A172 (cell line): ENCODE measurements at places on chromosomes 12 and 14. TPM values are rescaled to one million over a fixed set of nuclear protein-coding genes. Genes with fewer than 3 reads are reported as not detected.

DNA sequence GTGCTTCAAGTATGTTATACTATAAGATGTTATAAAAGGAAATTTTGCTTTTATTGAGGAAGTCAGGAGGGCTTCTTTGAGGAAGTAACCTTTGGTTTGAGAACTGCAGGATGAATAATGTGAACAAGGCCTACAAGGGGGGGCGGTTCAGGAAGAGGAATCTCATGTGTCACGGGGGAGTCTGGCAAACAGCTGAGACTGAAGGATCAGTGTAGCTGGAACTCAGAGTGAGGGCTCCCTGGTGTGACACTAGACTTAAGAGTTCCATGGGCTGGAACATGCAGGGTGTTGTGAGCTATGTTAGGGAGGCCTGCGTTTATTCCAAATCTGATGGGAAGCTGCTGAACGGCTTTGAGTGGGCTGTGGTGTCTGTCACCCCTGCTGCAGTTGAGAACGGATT lies 62.3 kb downstream of the UNC79 start:
- DNase-seq = no peak

DNA sequence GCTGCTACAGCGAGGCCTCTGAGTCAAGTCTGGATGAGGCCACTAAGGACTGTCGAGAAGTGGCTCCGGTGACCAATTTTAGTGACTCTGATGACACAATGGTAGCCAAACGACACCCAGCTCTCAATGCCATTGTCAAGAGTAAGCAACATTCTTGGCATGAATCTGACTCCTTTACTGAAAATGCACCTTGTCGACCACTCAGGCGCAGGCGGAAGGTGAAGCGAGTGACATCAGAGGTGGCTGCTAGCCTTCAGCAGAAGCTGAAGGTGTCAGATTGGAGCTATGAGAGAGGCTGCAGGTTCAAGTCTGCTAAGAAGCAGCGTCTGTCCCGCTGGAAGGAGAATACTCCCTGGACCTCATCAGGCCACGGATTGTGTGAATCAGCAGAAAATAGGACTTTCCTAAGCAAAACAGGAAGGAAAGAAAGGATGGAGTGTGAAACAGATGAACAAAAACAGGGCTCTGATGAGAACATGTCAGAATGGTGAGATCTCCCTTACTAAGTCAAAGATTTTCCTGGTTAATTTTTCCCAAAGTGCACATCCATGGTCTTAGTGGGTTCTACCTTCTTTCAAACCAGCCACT lies 2.9 kb downstream of the GPATCH2L start:
- no peak for DNase-seq

Gene RAP1B
- total RNA-seq = 366 and 414 TPM in 2 replicates

- no peak for DNase-seq
Measured at GRCh38 chr14:71713451-71713850, 218.8 kb upstream of the RGS6 start.

GRCh38 chr14:55850825-55851241 lies 267.4 kb upstream of the PELI2 start:
- DNase-seq = no peak

Gene KSR2
- total RNA-seq = 0.02 and 0.10 TPM in 2 replicates

DNA sequence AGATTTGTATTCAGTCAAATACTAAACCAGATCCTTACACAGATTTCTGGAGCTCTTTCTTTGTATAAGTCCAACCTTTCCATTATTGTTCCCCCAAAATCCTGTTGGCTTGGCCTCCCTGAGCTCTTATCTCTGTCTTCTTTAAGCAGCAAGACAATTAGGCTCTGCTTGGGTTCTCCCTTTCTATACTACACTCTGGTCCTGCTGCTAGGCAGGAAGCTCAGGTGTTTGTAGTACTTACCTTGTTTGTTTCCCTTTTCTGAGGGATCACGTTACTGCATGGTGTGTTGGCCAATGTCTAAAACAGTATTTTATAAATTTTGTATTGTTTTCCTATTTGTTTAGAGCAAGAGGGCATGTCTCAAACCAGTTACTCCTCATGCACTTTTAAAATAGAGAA lies 192.9 kb downstream of the PRKD1 start:
- DNase-seq = no peak

DNA sequence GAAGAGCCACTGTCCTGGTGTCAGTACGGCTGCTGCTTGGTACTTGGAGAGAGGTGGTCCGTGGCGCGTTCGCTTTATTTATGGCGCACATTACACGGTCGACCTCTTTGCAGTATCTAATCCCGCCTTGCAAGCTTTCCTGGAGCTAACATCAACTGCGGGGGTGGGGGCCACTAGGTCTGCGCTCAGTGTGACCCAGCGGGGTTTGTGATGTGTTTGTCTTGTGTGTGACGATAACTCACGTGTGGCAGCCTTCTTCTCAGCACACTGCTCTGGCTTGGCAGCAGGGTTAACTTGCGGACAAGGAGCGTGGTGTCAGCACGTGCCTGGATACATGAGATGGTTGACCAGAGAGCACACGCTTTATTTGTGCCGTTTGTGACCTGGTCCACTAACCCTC lies 122.2 kb upstream of the RTL1 start:
- DNase-seq = no peak

- DNase-seq = peak; percentile 40
Measured at GRCh38 chr12:116384691-116385485, 107.4 kb upstream of the MED13L start.

Gene TEX22
- total RNA-seq = 0.17 TPM in 1 of 2 replicates, not detected in the other

- no peak for DNase-seq
Measured at GRCh38 chr14:99597911-99598600, 6.0 kb downstream of the CCDC85C start.

- no peak for DNase-seq
Measured at GRCh38 chr12:49902399-49903350, 1.0 kb downstream of the FAIM2 start.

GRCh38 chr12:103441437-103442181 lies 54.2 kb downstream of the C12orf42 start:
- no peak for DNase-seq

DNA sequence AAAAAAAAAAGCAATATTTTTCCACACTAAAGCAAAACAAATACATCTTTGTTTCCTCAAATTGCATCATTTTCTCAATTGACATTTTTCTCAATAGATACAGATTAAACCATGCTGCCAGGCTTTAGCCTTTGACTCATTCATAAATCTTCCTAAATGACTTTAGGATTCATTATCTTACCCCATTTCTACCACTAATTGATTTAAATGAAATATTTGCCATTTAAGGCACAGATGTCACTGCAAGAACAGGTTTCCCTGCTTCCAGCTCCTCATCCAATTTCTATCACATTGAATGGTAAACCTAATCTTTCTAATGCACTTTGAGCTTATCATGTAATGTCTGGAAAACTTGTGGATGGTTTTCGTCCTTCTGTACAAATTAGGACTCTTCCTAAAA lies 298.7 kb downstream of the RPL10L start:
- DNase-seq = no peak

- DNase-seq = no peak
Measured at GRCh38 chr12:71627438-71628002, 36.1 kb downstream of the ZFC3H1 start.

DNA sequence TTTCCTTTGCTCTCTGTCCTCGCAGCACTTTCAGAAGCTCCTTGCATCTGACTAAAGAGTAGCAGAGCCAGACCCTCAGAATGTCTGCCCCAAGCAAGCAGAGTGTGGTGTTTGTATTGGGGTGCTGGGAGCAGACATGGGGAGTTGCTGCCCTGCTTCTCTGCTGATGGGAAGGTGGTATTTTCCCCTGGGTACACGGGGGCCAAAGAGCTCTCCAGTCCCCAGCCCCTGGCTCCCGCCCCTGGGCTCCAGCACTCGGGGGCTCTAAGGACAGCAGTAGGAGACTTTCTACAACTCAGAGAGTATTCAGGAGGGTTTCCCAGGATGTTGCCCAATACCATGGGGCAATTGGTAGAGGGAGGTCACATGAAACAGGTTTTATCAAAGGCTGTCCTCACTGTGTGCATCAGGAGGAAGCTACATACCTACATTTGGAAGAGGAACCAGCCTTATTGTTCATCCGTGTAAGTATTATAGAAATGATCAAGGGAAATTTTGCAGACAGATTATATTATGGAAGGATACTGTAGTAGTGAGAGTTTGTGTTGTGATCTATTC lies 50.3 kb downstream of the DAD1 start:
- no peak for DNase-seq

GRCh38 chr12:129257524-129257923 lies 404.2 kb downstream of the GLT1D1 start:
- DNase-seq = no peak

Gene TAS2R7
- total RNA-seq = not detected in 2 replicates

- no peak for DNase-seq
Measured at GRCh38 chr12:88643685-88644084, 63.4 kb upstream of the KITLG start.

Gene LYZ
- 0.07 and 2.3 TPM in 2 replicates for total RNA-seq

DNA sequence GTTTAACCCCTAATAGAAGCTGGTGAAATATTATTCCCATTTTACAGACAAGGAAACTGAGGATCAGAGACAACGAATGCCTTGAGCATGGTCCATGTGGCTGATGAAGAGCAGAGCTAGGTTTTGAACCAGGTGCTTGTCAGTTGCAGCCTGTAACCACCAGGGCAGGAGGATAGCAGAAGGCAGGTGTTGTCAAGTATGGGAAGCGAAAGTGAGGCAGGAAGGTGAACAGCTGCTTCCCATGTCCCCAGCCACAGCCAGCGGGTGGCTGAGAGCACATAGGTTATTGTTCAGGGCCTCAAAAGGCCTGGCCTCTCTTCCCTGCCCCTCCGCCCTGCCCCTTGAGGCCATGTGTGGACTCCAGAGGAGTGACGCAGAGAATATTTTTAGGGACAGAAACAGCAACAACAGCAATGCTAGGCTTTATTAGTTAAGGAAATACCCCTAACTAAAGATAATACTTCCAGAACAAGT lies 39.6 kb downstream of the IQSEC3 start:
- no peak for DNase-seq

Gene DPY19L2
- total RNA-seq = 2.1 and 18.8 TPM in 2 replicates

Gene ESPL1
- total RNA-seq = 19.1 and 29.4 TPM in 2 replicates

Gene P2RX7
- 1.9 and 3.8 TPM in 2 replicates for total RNA-seq

GRCh38 chr12:81617915-81618314 lies 141.2 kb downstream of the PPFIA2 start:
- DNase-seq = no peak

Gene ITGB7
- 0.09 and 2.1 TPM in 2 replicates for total RNA-seq

DNA sequence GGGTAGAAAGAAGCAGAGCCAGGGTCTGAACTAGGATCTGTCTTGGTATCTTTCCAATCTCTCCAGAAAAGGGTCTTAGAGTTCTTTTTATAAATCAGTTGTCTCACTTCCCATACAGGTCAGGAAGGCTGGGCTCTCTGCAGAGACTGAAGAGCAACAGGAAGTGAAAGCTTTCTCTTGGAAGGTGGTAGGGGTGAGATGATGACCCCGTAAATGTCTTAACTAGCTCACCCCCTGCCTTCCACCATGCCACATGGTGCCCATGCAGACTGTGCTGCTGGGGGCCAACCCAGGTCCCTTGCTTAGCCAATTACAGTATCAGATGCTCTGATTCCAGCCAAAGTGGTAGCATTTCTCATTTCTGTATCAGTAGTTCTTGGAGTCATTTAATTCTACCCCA lies 17.6 kb upstream of the RASSF8 start:
- no peak for DNase-seq

Gene TCL1B
- not detected in 2 replicates for total RNA-seq

Gene PDE6H
- total RNA-seq = not detected in 2 replicates

DNA sequence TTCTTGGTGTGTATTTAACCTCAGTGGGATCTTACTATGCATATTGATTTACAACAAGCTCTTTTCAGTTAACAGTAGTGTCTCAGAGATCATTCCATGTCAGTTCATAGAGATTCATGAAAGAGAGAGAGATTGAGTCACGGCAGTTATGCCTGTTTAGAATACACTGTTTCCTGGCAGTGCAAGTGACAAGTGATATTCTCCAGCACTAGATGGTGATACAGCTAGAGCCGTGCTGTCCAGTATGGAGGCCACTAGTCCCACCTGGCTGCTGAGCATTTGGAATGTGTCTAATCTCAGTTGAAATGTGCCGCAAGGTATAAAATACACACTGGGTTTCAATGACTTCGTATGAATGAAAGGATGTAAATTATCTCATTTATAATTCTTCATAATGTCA lies 184.4 kb downstream of the SUDS3 start:
- DNase-seq = no peak

Gene PIANP
- 0.24 and 2.3 TPM in 2 replicates for total RNA-seq

- no peak for DNase-seq
Measured at GRCh38 chr12:109721276-109721675, 7.7 kb downstream of the FAM222A start.

Gene PLEK2
- 0.69 and 4.1 TPM in 2 replicates for total RNA-seq
